Hair follicle dermal papilla cell (primary cell): ENCODE measurements at places on chromosomes 11 and 22. TPM values are rescaled to one million over a fixed set of nuclear protein-coding genes. Genes with fewer than 3 reads are reported as not detected.

Gene OR10D3
- total RNA-seq = not detected in 2 replicates

Gene BLID
- total RNA-seq = 5.1 and 5.2 TPM in 2 replicates

Gene SYT9
- 0.12 and 0.32 TPM in 2 replicates for total RNA-seq

Gene LIPT2
- total RNA-seq = 1.7 and 2.6 TPM in 2 replicates

Gene ART1
- total RNA-seq = not detected in 2 replicates

Gene KCTD21
- 11.8 and 14.8 TPM in 2 replicates for total RNA-seq

Gene HOATZ
- not detected in 2 replicates for total RNA-seq

Gene TRIM3
- total RNA-seq = 26.6 and 27.4 TPM in 2 replicates
